ENCODE measurements at places on chromosomes 5 and 9. TPM values are rescaled to one million over a fixed set of nuclear protein-coding genes. Genes with fewer than 3 reads are reported as not detected.

- no peak overlapping the region for H3K4me3 ChIP-seq
- H3K27me3 ChIP-seq = no peaks in the 10 kb centered on the region
These were observed 12.3 kb downstream of the SARDH start for GRCh38 chr9:133725886-133726285.

Gene MELK
- 53.1 TPM for total RNA-seq

Gene ANXA2R
- total RNA-seq = 0.17 TPM

Gene ARID3C
- not detected for total RNA-seq

Gene SNX18
- 17.3 TPM for total RNA-seq

DNA sequence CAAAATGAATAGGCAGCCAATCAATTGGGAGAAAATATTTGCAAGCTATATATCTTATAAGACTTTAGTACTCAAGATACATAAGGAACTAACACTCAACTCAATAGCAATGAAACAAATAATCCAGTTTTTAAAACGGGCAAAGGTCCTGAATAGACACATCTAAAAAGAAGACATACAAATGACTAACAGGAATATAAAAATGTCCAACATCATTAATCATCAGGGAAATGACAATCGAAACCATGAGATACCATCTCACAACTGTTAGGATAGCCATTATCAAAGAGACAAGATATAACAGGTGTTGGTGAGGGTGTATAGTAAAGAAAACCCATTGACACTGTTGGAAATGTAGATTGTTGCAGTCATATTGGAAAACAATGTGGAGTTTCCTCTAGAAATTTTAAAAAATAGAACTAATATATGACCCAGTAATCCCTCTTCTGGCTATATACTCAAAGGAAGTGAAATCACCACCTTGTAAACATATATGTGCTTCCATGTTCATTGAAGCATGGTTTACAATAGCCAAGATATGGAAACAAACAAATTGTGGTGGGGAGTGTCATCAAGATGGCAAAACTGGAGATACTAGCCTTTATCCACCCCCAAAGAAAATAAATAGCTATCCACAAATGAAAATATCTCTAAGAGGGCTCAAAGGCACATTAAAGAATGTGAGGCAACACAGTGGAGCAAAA, 13.9 kb upstream of the BTNL3 start:
- H3K27me3 ChIP-seq = no peaks in the 10 kb centered on the region
- no peaks in the 10 kb centered on the region for H3K4me1 ChIP-seq
- H3K27ac ChIP-seq = no peak overlapping the region
- no peak overlapping the region for H3K4me3 ChIP-seq

All from H1 (cell line).